ENCODE measurements at places on chromosomes 4 and X.

GRCh38 chr4:127364911-127365310 lies 267.8 kb upstream of the INTU start:
- DNase-seq, result no peak

DNA sequence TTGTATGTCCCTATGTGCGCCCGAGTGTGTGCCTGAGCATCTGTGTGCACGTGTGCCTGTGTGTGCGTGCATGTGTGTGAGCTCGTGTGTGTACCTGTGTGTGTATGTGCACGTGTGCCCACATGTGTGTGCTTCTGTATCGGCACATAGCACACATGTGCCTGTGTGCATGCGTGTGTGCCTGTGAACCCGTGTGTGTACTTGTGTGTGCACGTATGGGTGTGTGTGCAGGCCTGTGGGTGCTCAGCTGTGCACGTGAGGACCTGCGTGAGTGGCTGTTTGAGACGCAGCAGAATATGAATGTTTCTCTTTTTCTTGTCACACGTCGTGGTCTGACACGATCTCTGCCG lies 4.3 kb downstream of the AKAP17A start:
- no peak for DNase-seq

DNA sequence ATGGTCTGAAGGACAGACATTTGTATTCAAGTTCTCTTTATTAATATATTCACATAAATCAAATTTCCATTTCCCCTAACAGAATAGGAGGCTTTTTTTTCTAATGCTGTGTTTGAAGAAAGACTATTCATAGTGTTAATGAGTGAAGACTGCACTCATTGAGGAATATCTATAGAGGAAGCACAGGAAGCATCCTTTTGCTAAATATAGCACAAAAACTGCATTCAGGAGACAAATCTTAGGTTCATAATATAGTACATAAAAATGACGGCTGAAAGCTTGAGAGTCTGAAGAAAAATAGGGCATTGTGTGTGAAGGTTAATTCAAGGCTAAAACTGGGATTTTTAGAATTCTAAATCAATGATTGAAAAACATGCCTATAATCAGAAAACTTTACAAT lies 50.4 kb upstream of the ANKRD50 start:
- no peak for DNase-seq

DNA sequence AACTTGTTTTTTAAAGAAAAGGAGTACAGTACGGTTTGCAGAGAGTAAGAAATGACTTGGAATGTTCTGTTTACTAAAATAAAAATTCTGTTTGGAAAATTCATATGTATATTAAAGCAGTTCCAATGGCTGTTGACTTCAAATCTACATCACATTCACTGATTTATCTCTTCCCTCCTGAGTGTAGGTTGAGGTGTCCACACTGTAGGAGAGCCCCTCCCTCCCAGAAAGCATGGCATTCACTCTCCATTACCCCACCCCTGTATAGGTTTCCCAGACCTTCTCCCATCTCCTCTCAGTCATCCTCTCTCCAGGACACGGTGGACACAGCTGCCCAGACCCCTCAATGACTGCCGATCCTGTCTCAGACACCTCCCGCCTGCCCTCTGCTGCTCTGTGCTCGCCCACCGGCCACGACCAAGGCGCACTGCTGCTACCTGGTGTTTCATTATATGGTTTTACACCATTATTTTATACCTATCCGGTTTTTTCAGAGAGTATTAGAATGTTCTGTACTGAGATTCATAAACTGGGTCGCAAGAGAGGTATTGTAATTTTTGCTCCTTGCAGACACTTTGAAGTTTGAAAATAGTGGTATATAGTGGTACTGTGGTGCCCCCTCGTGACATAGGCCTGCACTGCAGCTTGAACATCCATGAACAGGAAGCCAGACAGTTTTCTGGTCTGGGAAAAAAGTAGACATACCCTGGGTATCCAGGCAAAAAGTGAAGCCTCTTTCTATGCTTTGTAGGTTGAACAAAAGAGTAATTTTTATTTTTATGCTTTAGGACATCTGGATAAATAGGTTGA lies 38.8 kb upstream of the BEX4 start:
- peak; percentile 18 for DNase-seq

GRCh38 chr4:79237851-79238250 lies 88.0 kb downstream of the NAA11 start:
- no peak for DNase-seq

DNA sequence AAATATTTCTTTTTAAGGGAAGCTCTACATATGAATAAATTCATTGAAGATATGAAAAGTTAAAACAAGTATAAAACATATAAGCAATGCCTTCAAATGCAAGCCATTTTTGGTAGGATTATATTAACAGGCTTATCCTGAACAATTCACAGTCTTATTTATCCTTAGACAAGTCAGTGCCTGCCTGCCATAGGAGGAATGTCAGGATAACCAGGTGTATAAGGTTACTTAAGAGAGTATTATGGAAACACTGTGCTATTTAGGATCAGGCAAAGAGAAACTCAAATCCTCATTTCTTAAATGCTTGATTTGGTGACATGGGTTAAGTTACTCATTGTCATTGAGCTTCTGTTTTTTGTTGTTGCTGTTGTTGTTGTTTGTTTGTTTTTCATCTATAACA lies 2029.9 kb upstream of the AGA start:
- no peak for DNase-seq

- no peak for DNase-seq
Measured at GRCh38 chr4:1602655-1603412, 81.3 kb downstream of the FAM53A start.

- no peak for DNase-seq
Measured at GRCh38 chr4:42454755-42455420, 57.6 kb downstream of the SHISA3 start.

GRCh38 chr4:63361628-63362027 lies 1047.6 kb downstream of the TECRL start:
- no peak for DNase-seq

GRCh38 chr4:83010522-83011318 lies at the start of gene LIN54:
TSS of gene LIN54 (minus strand) at chr4:83010823. CDS start at chr4:82984844, 25,979 bp downstream.
- DNase-seq, result peak; percentile 89

GRCh38 chrX:146189371-146189770 lies 371.7 kb downstream of the SLITRK2 start:
- DNase-seq, result no peak

DNA sequence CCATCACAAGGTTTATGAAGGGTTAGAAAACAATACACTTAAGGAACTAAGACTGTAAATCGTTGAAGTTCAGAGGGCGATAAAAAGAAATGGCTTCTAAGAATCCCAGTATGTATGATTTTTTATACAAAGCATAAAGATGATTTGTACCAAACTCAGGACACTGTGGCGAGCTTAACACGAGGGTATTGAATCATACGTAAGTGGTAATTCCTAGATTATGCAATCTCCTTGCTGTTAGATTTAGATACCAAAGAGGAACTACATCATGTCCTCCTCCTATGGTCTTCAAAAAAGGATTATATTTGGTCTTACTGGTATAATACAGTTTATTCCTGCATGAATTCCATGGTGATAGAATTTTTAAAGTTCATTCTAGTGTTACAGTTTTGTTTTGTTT lies 23.9 kb downstream of the NFKB1 start:
- no peak for DNase-seq

- no peak for DNase-seq
Measured at GRCh38 chr4:56681853-56682525, 893 bp upstream of the HOPX start.

- no peak for DNase-seq
Measured at GRCh38 chr4:156779042-156779441, 192.6 kb downstream of the PDGFC start.

GRCh38 chr4:186593587-186593973 lies 38.2 kb upstream of the MTNR1A start:
- no peak for DNase-seq

- no peak for DNase-seq
Measured at GRCh38 chr4:5710961-5711478, at the start of gene EVC. TSS of gene EVC (plus strand) at chr4:5711201. CDS start at chr4:5711381, 180 bp downstream.

DNA sequence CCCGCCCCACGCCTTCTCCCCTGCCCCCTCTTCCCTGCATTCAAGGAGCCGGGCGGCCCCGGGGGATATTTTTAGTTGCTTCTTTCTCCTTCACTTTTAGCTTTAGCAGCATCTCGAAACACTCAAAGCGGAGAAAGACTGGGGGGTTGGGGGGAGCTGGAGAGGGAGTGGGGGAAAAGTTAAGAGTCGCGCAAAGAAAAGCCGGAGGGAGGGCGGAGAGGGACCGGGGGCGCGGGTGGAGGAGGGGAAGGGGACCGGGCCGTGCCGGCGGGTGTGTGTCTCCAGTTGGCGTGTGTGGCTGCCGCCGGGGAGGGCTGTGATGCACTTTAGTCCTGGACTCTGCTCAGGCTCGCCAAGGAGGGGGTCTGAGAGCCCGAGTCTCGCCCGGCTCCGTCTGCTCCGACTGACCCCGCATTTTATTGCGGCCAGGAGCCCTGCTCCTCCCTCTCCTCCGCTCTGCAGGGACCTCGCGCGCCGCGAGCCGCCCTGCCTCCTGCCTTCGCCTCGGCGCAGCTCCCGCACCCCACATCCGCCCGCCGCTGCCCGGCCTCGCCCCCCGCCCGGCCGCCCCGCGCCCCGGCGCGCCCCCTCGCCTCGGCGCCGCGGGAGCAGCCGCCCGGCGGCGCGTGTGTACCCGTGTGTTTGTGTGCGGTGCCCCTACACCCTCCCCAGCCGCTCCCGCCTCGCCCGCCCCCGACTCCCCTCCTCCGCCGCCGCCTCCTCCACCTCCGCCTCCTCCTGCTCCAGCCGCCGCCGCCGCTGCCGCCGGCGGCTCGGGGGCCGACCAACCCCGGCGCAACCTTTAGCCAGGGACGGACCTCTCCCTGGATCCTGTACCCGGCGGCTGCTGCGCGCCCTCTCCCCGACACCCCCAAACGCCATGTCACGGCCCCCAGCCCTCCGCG lies 1.4 kb downstream of the ZNF827 start:
- DNase-seq, result peak; percentile 27

DNA sequence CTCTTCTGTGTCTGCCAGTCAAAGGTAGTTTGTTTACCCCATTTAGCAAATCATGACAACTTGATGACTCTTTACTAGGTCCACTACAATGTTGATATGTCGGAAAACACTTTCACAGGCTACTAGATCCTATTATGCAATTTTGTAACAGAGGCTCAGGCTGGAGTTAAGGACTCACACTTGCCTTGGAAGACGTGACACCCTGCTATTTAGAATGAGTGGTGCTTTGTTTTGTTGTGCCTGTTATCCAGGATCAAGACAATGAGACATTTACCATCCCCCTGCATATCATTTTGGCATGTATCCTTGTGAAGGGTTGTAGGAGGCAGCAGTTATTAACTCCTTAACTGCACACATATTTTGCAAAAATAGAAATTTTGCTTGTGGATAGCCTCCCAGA lies 263.7 kb downstream of the IL1RAPL1 start:
- DNase-seq, result no peak

DNA sequence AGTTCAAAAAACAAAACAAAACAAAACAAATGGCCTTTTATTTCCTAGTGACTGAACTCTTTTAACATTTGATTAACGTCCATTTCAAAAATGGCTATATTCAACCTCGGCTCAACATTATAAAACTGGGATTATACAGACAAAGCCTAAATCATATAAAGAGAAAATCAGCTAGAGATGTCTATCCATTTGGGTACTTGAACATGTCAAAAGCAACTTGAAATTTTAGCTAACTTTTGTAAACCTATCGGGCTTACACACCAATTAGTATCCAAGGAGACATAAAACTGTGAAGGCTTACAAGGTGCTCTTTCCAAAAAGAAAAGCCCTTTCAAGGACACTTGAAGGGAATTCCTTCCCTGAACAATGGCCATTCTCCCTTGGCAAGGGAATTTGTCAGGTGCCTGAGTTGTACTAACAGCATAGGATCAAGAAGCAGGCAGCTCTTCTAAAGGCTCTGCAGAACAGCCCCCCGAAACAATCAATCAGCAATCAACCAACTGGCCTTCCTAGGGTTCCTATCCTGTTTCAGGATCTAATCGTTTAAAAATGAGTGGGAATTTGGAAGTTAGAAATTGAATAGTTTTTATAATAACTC lies 633.7 kb upstream of the HTR2C start:
- no peak for DNase-seq
